ENCODE measurements at places on chromosomes 7 and 10.
A peak's percentile ranks its signal among the peaks of the same experiment; 100 is the strongest.

DNA sequence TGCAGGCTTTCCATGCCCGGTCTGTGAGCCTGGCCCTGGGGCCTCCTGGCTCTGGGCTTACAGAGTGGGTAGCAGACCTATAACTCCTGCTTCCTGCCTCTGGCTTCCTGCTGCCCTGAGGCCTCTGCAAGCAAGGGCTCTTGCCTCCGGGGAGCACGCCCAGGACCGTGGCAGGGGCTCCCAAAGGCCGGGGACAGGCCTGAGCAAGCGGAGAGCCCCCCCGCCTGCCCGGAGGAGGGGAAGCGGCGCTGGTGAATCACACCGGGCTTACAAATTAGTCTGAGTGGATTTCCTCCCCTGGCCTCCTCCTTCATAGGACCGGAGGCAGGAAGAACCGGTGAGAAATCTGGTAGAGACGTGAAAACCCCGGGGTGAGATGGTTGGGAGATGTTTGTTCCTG lies 1.5 kb upstream of the MYL10 start:
- no peak for DNase-seq

DNA sequence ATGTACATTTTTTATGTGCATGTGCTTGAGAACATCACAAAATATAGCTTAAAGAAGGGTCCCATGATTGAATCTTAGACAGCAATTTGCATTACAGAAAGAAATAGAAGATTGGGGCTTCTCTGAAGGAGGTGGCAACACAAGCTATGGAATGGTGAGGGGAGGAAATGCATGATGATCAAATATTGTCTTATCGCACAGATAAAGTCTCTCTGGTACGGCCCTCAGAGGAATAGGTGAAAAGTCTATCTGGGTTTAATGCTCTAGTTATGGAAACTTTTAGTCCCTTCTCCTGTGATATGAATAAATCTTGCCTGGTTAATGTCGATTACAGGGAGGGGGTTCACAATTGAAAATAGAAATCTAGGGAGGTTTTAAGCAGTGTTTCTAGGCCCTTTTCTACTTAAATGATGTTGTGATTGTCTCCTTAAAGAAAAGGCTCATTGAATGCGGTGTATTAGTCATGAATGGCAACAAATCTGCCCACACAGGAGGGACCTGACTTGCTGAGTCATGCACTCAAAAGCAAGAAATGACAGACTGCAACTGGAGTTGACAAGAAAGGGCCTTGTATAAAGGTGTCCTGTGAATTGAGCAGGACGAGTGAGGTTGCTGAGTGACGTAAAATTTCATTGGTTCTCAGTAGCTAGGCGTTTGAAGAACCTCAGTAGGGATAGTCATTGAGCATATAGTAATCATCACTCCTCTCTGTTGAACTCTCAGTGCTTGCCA lies 133.4 kb upstream of the CSTF2T start:
- DNase-seq, result peak; percentile 21

DNA sequence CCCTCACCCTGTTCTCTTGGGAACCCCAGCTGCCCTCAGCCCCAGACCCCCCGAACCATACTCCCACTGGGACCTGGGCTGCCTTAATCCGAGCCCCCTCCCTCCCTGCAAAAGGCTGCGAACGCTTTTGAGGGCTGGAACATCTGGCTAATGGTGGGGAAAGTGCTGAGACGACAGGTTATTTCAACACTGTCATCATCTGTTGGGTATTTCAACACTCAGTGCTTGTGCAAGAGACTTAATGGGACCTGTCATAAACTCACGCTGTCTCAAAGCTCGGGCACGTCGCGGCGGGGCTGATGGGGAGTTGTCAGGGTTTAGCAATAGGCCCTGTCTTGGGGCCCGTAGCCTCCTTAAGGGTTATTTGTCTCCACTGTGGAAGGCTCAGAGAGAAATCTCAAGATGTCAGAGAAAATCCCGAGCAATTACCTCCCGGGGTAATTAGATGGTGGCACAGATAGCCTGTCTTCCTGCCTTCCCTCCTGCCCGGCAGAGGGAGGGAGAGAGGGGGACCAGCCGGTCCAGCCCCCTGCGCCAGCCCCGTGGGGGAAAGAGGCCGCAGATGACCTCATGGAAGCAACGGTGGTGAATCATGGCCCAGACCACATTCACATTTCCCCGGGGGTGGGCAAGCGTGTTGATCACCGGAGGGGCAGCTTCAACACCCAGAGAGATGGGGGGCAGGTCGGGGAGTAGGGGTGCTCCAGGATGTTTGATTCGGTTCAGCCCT lies 88.7 kb upstream of the MYL10 start:
- peak; percentile 98 for DNase-seq

- DNase-seq, result no peak
Observed at GRCh38 chr7:155808549-155809331, 3.5 kb downstream of the SHH start.

DNA sequence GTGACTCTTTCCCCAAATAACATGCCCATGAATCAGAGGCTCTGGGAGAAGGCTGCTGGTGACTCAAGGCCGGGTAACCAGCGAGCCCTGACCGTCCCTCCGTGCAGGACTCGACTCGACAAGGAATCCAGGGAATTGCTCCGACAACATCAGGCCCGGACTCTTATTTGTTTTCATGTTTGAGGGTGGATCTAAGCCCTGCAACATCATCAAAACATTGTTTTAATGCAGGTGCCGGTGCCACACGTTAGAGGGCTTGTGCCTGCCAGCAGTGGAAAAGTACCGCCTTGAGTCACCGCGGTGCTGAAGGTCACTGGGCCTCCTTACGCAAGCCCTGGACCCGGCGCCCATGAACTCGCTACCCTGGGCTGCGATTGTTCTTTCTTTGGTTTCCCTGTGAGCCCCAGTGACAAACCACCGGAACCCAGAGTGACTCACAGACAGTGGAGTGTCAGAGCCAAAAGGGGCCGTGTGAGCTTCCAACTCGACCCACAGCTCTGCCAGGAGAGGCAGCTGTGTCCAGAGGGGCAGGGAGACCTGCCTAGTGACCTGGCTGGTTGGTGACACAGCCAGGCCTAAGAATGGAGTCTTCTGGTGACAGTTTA lies 139.4 kb upstream of the SHH start:
- DNase-seq, result no peak

- DNase-seq, result peak; percentile 23
Observed at GRCh38 chr10:114743521-114744231, 77.9 kb upstream of the FHIP2A start.

- no peak for DNase-seq
Observed at GRCh38 chr10:132113206-132113605, 47.5 kb downstream of the JAKMIP3 start.

DNA sequence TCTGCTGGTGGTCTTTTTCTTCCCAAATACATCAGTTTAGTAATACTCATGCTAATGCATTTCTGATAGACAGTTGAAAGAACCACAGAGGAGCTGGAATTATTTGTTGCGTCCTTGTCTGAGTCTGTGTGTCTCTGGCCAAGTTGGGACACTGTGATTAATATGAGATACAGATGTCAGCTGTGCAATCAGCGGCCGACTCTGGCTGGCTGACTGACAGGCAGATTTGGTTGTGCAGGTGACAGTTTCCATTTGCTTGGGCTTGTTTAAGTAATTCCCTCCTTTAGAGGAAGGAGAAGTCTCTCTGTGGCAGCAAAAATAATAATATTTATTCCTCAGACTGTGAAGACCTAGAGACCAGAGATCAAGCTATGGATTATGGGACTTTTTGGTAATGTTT lies 176.2 kb upstream of the CHRM2 start:
- DNase-seq, result no peak

GRCh38 chr7:22234227-22234626 lies 122.7 kb downstream of the RAPGEF5 start:
- DNase-seq, result no peak

DNA sequence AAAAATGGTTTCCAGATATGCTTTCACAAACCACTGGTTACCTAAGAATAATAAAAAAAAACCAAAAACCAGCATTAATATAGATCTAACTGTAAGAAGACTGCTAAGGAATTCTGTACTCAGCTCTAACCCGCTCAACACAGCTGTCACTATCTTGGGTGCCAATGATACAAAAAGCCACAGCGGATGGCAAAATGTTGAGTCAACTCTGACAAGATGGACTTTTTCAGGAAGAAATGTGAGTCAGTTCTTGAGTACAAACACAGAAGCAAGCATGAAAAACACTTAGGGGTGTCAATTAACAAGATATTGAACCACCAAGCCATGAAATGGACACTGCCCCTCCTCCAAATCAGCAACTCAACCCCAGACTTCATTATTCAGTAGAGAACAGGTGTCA lies 55.0 kb downstream of the CTTNBP2 start:
- no peak for DNase-seq

- no peak for DNase-seq
Observed at GRCh38 chr7:52782348-52782747, 253.1 kb upstream of the POM121L12 start.

DNA sequence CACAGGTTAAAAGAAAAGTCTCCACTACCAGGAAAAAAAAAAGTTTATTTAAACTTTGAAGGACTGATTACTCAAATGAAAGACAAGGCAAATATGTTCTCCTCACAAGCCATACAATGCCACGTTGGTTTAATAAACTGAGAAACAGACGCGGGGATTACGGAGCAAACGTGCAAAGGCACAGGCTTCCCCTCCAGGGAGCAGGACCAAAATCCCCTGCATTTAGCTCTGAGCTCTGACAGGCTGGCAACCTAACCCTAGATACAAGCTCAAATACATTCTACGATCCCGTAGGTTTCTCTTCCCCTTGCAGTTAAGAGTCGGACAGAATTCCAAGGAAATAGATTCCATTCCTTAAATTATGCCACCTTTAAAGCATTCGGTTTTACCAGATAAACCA lies 7.7 kb upstream of the GRB10 start:
- no peak for DNase-seq

GRCh38 chr7:140920745-140921144 lies 4.0 kb downstream of the BRAF start:
- DNase-seq, result no peak

DNA sequence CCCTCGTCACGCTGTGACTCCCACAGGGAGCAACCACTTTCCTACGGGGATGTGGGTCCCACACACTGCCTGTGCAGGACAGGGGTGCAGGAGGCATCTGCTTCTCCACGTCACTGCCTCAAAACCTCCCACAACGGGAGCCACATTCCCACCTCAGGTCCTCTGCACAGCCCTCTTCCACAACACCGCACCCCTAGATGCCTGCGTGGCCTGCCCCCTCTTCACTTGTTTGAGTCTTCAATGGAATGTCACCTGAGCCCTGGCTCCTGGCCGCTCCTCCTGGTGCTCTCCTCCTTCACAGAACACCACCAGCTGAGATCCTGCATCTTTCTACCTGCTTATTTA lies 73.6 kb downstream of the MAD1L1 start:
- DNase-seq, result no peak

DNA sequence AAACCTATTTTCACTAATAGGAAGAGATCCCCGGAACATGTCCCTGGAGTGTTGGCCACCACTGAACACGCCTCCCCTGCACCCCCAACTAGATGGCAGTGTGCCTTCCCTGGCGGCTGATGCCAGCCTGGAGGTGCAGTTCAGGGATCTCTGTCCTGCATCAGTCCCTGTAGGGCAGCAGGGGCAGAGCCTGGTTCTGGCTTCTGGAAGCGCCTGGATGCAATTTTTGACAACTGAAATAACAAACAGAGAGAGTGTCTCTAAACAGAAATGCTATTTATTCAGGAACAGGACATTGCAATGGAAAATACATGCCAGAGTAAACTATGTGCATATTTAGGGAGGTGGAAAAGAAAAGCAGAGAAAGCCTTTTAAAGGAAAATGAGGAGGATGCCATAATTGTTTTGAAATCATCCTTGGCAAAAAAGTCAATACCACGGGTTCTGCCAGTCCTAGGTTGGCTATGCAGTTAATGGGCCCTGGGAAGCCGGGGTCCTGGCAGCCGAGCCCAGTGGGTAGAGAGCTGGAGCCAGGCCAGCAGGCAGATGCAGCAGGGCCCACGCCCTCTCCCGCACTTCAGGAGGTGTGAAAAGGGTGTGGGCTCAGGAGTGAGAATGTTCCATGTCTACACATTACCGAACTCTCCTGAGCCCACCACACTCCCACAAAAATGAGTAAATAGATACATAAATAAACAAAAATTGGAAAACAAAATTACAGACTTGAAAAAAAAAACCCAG lies 18.5 kb downstream of the ANTXRL start:
- DNase-seq, result no peak

DNA sequence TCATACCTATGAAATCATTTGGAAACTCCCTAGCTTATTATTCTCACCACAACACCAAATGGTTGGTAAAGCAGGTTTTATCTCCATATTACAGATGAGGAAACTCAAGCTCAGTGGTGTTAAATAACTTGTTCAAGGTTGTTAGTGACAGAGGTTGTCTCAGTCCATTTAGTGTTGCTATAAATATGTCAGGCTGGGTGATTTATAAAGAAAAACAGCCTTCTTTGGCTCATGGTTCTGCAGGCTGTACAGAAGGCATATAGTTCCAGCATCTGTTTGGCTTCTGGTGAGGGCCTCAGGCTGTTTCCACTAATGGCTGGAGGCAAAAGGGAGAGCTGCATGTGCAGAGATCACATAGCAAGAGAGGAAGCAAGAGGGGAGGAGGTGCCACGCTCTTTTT lies 96.6 kb downstream of the ZNF438 start:
- DNase-seq, result no peak

GRCh38 chr7:22587322-22587721 lies 87.3 kb upstream of the STEAP1B start:
- peak; percentile 91 for DNase-seq

DNA sequence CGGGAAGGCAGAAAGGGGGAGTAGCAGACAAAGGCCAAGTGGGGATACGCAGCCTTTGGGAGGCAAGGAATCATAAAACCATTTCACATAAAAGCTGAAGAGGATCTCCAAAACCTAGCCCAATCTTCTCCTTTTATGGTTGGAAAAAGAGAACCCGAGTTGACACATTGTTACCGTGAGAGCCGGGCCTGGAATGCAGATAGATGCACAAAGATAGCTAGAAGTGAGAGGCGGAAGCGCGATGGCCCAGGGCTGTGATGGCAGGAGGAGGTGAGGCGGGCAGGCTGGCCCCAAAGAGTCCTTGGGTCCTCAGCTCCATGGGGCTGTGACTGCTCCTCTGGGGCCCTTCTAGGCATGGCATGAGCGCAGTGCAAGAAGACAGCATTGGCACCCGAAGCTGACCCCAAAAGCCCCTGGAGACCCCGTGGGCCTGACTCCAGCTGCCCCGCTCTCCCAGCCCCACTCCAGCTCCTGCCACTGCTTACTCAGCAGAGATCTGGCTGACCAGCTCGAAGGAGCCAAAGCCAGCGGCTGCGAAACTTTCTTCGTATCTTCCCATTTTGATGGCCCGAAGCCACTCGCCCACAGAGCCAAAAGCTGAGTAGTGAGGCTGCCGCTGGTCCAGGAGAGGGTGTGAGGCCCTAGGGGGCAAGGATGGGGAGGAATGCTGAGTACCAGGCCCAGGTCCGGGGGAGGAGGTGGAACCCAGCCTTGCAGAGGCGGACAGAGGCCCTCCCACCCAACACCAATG lies 22.5 kb downstream of the EPHB4 start:
- DNase-seq, result no peak

- DNase-seq, result no peak
Observed at GRCh38 chr10:73359492-73359891, 828 bp upstream of the CFAP70 start.

GRCh38 chr10:128519581-128519980 lies 393.4 kb upstream of the MKI67 start:
- DNase-seq, result no peak

Data from suppressor macrophage treated with lipopolysaccharide for 4 hours (primary cell).